Cardiac ventricle fibroblast (primary cell): ENCODE measurements at places on chromosomes 4 and X. TPM values are rescaled to one million over a fixed set of nuclear protein-coding genes. Genes with fewer than 3 reads are reported as not detected.

The HOPX gene
- 2.0 TPM in 1 of 2 replicates, not detected in the other for total RNA-seq

The PCYT1B gene
- total RNA-seq = 0.29 and 0.37 TPM in 2 replicates

The SMS gene
- total RNA-seq = 32.6 and 39.1 TPM in 2 replicates

The REELD1 gene
- total RNA-seq = not detected in 2 replicates

The CDKL5 gene
- total RNA-seq = 2.5 and 2.7 TPM in 2 replicates

The AFM gene
- total RNA-seq = not detected in 2 replicates

The F8 gene
- 12.7 and 15.0 TPM in 2 replicates for total RNA-seq

The SPATA18 gene
- 11.0 and 16.4 TPM in 2 replicates for total RNA-seq

The COX7B2 gene
- not detected in 2 replicates for total RNA-seq

The HTR2C gene
- total RNA-seq = not detected in 2 replicates

The PITX2 gene
- total RNA-seq = not detected in 2 replicates

The GJB1 gene
- not detected in 2 replicates for total RNA-seq

The CXCL5 gene
- 2.9 and 3.4 TPM in 2 replicates for total RNA-seq

The PRICKLE3 gene
- total RNA-seq = 11.3 and 17.2 TPM in 2 replicates

The LIN54 gene
- total RNA-seq = 4.2 and 7.0 TPM in 2 replicates

The VCX gene
- not detected in 2 replicates for total RNA-seq

The LIMCH1 gene
- 4.6 and 9.8 TPM in 2 replicates for total RNA-seq

The GPRASP2 gene
- 9.7 and 10.9 TPM in 2 replicates for total RNA-seq

The CSAG3 gene
- not detected in 2 replicates for total RNA-seq

The IL2 gene
- total RNA-seq = not detected in 2 replicates

The ZCCHC12 gene
- not detected in 2 replicates for total RNA-seq

The ADH1B gene
- total RNA-seq = 632 and 682 TPM in 2 replicates

The CXorf49 gene
- not detected in 2 replicates for total RNA-seq

The RASL11B gene
- total RNA-seq = 0.06 and 0.54 TPM in 2 replicates

The PABPC1L2A gene
- not detected in 2 replicates for total RNA-seq

The EVC2 gene
- 13.7 and 18.2 TPM in 2 replicates for total RNA-seq

The F8A2 gene
- total RNA-seq = not detected in 2 replicates

The DNAAF6 gene
- not detected in 2 replicates for total RNA-seq

The PDLIM3 gene
- 12.6 and 18.0 TPM in 2 replicates for total RNA-seq

The LIAS gene
- 9.2 and 11.8 TPM in 2 replicates for total RNA-seq

The MAGEA2B gene
- total RNA-seq = not detected in 2 replicates

The PNMA5 gene
- total RNA-seq = not detected in 2 replicates

The TMEM47 gene
- 33.0 and 34.2 TPM in 2 replicates for total RNA-seq

The RPL39 gene
- total RNA-seq = 6,868 and 7,989 TPM in 2 replicates

The MAGEA1 gene
- not detected in 2 replicates for total RNA-seq

The DCAF8L2 gene
- not detected in 2 replicates for total RNA-seq

The MRFAP1 gene
- 197 and 211 TPM in 2 replicates for total RNA-seq

The GLRA3 gene
- not detected in 2 replicates for total RNA-seq

The CENPVL2 gene
- total RNA-seq = not detected in 2 replicates

The TLL1 gene
- 0.24 and 0.31 TPM in 2 replicates for total RNA-seq

The MAGEA4 gene
- total RNA-seq = not detected in 2 replicates

The GYPE gene
- 0.50 and 1.2 TPM in 2 replicates for total RNA-seq

The ABCG2 gene
- 0.06 and 1.0 TPM in 2 replicates for total RNA-seq

The SHISA3 gene
- total RNA-seq = 64.4 and 71.1 TPM in 2 replicates

The TMEM31 gene
- not detected in 2 replicates for total RNA-seq

The CNGA1 gene
- not detected in 2 replicates for total RNA-seq

The HMGN5 gene
- 2.1 and 2.2 TPM in 2 replicates for total RNA-seq

The PQBP1 gene
- 53.7 and 56.3 TPM in 2 replicates for total RNA-seq

The SORCS2 gene
- total RNA-seq = 0.49 and 3.0 TPM in 2 replicates

The RRH gene
- total RNA-seq = 0.12 TPM in 1 of 2 replicates, not detected in the other

The CLDN22 gene
- not detected in 2 replicates for total RNA-seq

The SCD5 gene
- total RNA-seq = 26.8 and 32.6 TPM in 2 replicates
